ENCODE measurements at places on chromosomes 6 and 20.

DNA sequence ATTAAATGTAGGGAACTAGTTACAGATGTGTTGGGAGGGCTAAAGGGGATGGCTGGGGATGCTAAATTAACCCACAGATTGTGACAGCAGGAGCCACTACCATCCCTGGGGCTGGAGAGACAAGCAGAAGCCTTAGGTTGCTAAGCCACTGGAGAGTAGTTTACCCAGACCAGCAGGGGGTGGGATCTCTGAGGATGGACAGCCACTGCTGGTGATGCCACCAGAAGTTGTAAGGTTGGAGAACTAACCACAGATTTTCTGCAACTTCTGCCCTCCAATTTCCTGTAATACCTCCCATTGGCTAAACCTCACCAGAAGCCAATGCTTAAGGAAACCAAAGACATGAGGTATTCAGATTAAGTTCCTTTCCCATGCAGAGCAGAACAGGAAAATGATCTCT, 139.6 kb upstream of the NOX3 start:
- DNase-seq = no peak

DNA sequence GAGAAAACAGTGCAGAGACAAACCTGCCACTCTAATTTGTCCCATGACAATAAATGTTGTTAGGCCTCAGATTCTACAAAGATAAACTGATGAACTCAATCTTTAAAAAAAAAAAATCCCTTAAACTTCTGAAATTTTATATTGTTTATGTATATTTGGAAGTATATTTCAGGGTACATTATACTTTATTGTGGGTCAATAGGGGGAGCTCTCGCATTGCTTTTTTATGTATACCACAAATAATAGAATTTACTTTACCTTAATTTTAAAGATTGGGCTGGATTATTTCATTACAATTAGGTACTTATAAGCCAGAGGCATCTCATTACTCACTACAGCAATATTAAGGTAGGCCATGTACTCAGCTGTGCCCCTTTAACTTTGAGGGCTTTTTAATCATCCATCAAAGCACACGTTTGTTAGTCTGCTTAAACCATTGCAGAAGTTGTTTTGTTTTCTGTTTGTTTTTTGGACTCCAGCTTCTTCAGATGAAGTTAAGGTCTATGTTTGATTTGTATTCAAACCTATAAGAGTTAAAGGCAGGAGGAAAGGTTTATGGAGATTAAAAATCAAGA, 56.3 kb upstream of the EYA4 start:
- DNase-seq = no peak

DNA sequence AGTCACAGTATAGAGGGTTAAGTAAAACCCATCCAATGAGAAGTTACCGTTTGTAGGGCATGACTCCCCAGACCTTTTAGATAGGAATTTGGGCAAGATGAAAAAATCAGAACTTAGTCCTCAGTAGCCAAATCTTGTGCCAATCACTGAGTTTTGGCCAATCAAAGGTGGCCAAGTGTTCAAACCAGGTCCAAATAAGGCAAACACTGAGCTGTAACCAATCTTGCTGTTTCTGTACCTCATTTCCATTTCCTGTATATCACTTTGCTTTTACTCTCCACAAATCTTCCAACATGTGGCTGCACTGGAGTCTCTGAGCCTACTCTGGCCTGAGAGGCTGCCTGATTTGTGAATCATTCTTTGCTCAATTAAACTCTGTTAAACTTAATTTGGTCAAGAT, 81.8 kb upstream of the GPR6 start:
- DNase-seq = no peak

- DNase-seq = no peak
Measured at GRCh38 chr6:165556116-165556843, 106.8 kb downstream of the PDE10A start.

DNA sequence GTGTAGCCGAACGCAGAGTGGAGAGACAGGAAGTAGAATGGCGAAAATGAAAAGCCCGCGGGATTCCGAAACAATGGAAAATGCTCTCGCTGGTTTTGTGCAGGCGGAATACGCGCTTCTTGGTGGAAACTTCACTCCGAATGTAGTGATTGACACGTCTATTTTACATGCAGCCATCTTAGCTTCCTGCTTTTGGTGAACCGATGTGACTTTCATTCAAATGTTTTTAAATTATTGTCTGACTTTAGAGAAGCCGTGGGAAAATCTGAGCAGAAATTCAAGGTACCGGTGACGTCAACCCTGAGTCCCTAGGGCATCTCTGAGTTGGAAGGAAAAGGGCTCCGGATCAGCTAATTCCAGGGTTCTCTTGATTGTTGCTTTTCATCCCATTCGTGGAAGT, 11.4 kb downstream of the GPX5 start:
- no peak for DNase-seq

GRCh38 chr6:147506704-147507114, 1.8 kb upstream of the SAMD5 start:
- DNase-seq = peak; percentile 18

- DNase-seq = no peak
Measured at GRCh38 chr6:89781070-89782034, 38.2 kb downstream of the MDN1 start.

DNA sequence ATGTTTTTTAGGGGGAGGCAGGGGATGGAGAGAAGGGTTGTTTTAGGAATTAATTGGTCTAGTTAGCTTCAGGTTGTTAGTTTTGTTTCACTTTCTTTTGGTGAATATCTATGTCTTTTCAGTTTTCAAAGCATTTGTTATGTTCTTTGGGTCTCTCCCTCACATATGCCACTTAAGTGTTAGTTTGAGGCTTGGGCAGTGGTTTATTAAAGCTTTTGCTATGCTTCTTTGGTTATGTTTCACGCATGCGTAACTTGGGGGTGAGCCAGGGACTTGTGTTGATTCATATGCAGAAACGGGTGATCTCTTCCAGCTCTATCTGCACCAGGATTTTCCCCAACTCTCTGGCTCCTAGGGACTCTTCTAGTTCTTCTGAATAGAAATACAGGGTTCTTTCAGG, 11.4 kb upstream of the MMS22L start:
- DNase-seq = no peak

DNA sequence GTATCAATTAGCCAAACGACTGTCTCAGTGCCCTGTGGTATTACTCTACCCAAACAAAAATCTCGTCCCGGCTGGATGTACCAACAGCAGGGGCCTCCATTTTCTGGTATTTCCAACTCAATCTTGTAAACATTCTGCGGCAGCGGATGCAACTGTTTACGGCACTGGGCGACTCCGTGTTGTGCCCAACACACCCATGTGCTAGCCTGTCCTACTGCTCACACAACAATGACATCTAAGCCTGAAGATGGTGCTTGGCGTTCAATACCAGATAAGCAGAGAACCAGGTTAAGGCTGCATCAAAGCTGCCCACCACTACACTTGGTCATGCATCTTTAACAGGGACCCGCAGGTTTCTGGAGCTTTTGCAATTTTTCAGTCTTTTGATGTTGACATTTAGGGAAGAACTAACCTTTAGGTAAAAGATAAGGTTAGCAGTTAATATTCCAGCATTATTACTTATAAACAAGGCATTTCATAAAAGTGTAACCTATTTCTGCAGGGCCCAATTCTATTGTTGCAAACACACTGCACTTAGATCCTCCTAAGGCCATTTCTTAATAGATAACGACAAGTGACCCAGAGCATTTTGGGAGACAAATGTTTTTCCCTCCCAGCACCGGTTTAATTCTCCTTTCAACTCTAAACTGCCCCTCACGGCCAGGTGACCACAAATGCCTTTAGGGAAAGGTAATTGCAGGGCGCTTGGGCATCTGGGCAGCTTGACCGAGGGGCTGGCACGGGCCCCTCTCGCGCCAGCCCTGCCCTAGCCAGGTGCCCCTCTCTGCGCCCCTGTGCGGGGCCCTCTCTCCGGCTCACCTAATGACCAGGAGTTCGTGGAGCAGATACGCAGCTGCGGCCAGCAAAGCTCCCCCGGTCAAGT, 945 bp downstream of the FAXC start:
- DNase-seq = no peak

- DNase-seq = no peak
Measured at GRCh38 chr20:21049305-21049828, 56.8 kb downstream of the LINC00237 start.

- no peak for DNase-seq
Measured at GRCh38 chr6:128857806-128858205, 25.1 kb upstream of the LAMA2 start.

- no peak for DNase-seq
Measured at GRCh38 chr6:77466055-77466450, 2.8 kb upstream of the HTR1B start.

- DNase-seq = no peak
Measured at GRCh38 chr6:137749696-137750211, 117.3 kb upstream of the TNFAIP3 start.

GRCh38 chr20:4320291-4320690, 304.9 kb upstream of the RNF24 start:
- no peak for DNase-seq
